Osteocyte (in vitro differentiated cells): ENCODE measurements at places on chromosomes 11 and 22. TPM values are rescaled to one million over a fixed set of nuclear protein-coding genes. Genes with fewer than 3 reads are reported as not detected.

ST13 gene
- total RNA-seq, result 289 and 309 TPM in 2 replicates

PACS1 gene
- total RNA-seq, result 83.8 and 84.9 TPM in 2 replicates

CCDC116 gene
- 0.59 and 0.78 TPM in 2 replicates for total RNA-seq

TRIM22 gene
- total RNA-seq, result 136 and 138 TPM in 2 replicates

BIK gene
- not detected in 2 replicates for total RNA-seq

PVALB gene
- 0.94 TPM in 1 of 2 replicates, not detected in the other for total RNA-seq

SCGB1C1 gene
- total RNA-seq, result not detected in 2 replicates

MUC2 gene
- not detected in 2 replicates for total RNA-seq

KLHDC7B gene
- total RNA-seq, result 0.21 TPM in 1 of 2 replicates, not detected in the other

CCDC81 gene
- 1.4 TPM in 2 replicates for total RNA-seq

OR5J2 gene
- total RNA-seq, result not detected in 2 replicates

TRAF6 gene
- total RNA-seq, result 13.9 and 15.0 TPM in 2 replicates

FAM181B gene
- 0.26 and 0.35 TPM in 2 replicates for total RNA-seq

PPFIA1 gene
- total RNA-seq, result 63.1 and 70.4 TPM in 2 replicates

YIF1A gene
- total RNA-seq, result 140 and 146 TPM in 2 replicates

LDHAL6A gene
- total RNA-seq, result not detected in 2 replicates

TM7SF2 gene
- total RNA-seq, result 13.6 and 18.3 TPM in 2 replicates

DLG2 gene
- 1.2 and 2.1 TPM in 2 replicates for total RNA-seq

CYB561A3 gene
- total RNA-seq, result 49.5 and 57.0 TPM in 2 replicates

OR5B21 gene
- total RNA-seq, result not detected in 2 replicates

OR8G1 gene
- total RNA-seq, result not detected in 2 replicates

CHEK1 gene
- 17.5 and 23.1 TPM in 2 replicates for total RNA-seq

CRYBB3 gene
- not detected in 2 replicates for total RNA-seq

ELFN2 gene
- total RNA-seq, result 0.97 and 0.99 TPM in 2 replicates

ART5 gene
- 0.38 and 0.57 TPM in 2 replicates for total RNA-seq

ART1 gene
- total RNA-seq, result not detected in 2 replicates

ZDHHC13 gene
- 11.6 and 13.3 TPM in 2 replicates for total RNA-seq

SUN2 gene
- 148 and 151 TPM in 2 replicates for total RNA-seq

FADS3 gene
- total RNA-seq, result 117 and 118 TPM in 2 replicates

UPK3A gene
- not detected in 2 replicates for total RNA-seq

XKR3 gene
- not detected in 2 replicates for total RNA-seq

CYB5R2 gene
- total RNA-seq, result 5.7 and 7.9 TPM in 2 replicates

ABCG4 gene
- total RNA-seq, result 0.63 and 0.75 TPM in 2 replicates

P2RX6 gene
- 2.6 and 3.5 TPM in 2 replicates for total RNA-seq

CCS gene
- 42.1 and 46.8 TPM in 2 replicates for total RNA-seq

TBX1 gene
- 22.5 and 24.2 TPM in 2 replicates for total RNA-seq

SLC22A9 gene
- not detected in 2 replicates for total RNA-seq

TRIM34 gene
- total RNA-seq, result 4.6 and 5.6 TPM in 2 replicates

LGR4 gene
- 59.5 and 61.9 TPM in 2 replicates for total RNA-seq

MOGAT2 gene
- total RNA-seq, result not detected in 2 replicates

OR56A1 gene
- not detected in 2 replicates for total RNA-seq

CCDC89 gene
- total RNA-seq, result not detected in 2 replicates

FIBIN gene
- 45.4 and 47.9 TPM in 2 replicates for total RNA-seq

NAALADL1 gene
- not detected in 2 replicates for total RNA-seq

OR52A1 gene
- not detected in 2 replicates for total RNA-seq

TIMP3 gene
- 36.2 and 37.3 TPM in 2 replicates for total RNA-seq

CST6 gene
- not detected in 2 replicates for total RNA-seq

FJX1 gene
- total RNA-seq, result 20.2 and 21.6 TPM in 2 replicates

MUC5AC gene
- not detected in 2 replicates for total RNA-seq

OR6A2 gene
- total RNA-seq, result 0.08 TPM in 1 of 2 replicates, not detected in the other

SPON1 gene
- total RNA-seq, result 0.05 and 0.10 TPM in 2 replicates

ZNF280B gene
- 2.1 and 2.3 TPM in 2 replicates for total RNA-seq

GAS2L1 gene
- 21.6 and 22.3 TPM in 2 replicates for total RNA-seq

BACE1-AS gene
- 8.3 and 10.9 TPM in 2 replicates for total RNA-seq

OVOL1 gene
- total RNA-seq, result not detected in 2 replicates

DYNC2H1 gene
- total RNA-seq, result 22.6 and 23.4 TPM in 2 replicates

RPS6KB2 gene
- 42.7 and 49.5 TPM in 2 replicates for total RNA-seq
